GDM1 (cell line): ENCODE measurements at places on chromosomes 2 and 18.
A peak's percentile ranks its signal among the peaks of the same experiment; 100 is the strongest.

GRCh38 chr18:77068321-77069312 lies 64.0 kb downstream of the MBP start:
- DNase-seq, result peak; percentile 53

DNA sequence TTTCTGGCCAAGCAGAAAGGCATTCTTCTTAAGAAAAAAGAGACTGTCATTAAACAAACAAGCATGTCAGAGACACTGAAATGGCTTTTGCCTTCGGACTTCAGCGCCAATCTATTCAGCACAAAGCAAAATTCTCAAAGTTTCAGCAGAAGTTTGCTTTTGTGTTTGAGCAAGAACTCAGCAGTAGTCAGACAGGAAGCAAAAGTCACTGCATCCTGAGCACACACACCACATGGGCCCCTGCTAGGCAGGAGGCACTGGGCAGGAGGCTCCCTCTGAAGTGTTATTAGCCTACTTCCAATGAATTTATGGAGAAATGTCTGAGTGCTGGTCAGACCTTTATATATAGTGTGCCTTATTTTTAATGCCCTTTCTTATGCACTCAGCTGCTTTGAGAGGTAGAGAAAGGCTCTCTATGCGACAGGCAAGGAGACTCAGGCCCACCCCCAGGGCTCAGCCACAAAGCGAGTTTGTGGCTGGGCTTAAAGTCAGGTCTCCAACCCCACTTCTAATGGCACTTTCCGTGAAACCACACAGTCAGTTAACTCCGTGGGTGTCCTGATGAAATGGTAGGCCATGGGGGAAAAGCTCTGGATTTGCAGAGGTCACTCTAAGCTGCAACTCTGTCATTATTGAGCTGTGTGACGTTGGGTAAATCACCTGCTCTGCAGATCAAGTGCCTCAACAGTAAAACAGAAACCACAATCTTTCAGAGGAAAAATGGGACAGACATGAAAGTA lies 161.0 kb upstream of the TMEM200C start:
- no peak for DNase-seq

DNA sequence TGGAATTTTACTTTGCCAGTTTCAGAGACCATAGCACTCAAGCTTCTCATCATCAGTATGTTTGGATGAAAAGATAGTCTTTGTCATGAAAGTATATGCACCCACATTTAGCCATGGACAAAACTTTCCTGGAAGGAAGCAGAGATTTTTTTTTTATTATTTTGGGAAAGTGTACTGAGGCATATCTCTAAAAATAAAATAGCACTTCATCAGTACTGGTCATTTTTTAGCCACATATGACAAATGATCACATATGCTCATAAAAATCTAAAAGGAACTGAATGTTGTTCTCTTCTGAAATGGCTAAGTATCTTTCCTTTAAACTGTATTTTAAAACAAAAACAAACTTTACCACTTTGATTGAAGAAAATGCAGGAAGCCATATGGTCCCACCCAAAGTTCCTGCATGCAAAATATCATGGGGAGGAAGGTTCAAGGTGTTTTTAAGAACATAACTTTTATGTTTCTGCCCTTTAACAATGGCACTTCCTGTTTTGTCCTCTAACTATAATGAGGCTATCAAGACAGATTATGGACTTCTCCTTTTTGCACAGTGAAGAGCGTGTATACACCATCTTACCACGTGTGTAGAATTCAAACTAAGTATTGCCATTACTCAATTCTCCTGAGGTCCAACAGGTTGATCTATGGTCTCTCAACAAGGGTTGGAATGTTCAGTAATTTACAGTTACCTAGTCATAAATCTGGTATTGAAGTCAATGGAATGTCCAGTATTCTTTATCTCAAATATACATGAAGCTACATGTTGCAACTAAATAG lies 77.1 kb upstream of the SLC39A10 start:
- peak; percentile 22 for DNase-seq

DNA sequence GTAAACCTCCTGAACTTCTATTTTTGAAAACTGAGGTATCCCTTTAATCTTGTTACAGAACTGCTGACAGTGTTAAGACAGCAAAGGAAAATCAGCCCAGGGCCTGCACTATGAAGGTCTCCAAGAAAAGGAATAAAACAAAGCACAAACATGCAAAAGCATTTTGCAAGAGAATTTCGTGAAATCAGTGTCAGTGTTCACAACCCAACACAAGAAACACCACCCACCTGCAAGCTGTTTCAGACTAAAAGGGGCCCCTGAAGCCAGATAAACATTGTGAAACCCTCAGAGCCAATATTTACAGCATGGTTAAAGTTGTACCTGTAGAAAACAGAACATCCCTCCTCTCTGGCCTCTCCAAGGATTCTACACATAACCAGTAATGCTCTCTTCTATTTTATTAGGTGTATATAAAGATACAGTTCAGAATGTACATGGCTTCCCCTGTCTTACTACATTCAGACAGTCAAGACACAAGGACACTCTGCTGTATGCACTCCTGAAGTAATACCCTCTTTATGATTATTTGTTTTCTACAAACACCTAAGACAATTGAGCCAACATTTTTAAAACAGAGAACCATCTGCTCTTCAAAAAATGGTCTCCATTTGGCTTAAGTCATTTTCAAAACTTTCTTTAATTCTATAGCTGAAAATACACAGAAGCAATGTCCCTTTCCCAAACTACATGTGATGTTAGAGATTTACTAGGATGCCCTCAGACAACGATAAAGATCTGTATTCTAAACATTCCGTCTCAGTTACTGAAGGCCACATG lies 149.5 kb upstream of the ZFP36L2 start:
- DNase-seq, result no peak

- no peak for DNase-seq
Observed at GRCh38 chr2:50385349-50385748, 646.6 kb downstream of the NRXN1 start.

DNA sequence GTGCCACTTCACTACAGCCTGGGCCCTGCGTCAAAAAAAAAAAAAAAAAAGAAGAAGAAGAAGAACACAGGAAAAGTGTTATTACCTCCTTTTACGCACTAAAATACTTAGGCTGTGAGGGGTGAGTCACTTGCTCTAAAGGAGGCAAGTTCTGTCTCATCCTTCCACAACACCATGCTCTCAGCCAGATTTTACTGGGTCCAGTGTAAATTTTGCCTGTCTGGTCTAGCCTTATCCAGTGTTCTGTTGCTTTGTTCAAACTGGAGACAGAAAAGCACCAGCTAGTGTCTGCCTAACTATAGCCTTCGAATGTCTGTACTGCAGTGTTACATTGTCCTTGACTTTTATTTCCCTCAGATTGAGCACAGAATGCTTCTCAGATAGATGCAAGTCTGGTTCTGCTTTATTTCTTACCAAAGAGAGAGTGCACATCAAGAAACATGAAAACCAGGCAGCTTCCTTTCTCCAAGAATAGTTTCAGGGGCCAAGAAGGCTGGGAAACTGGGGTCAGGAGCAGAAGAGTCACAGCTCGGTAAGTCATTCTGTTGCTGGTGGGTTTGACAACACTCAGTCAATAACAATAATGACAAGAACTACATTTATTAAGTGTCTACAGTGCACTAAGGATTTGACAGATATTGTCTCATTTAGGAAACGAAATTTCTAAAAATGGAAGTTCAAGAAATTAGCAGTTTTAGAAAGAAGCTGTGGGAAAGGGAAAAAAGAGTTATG lies 3.1 kb upstream of the MSGN1 start:
- no peak for DNase-seq
